ENCODE measurements at places on chromosomes 1 and 21. TPM values are rescaled to one million over a fixed set of nuclear protein-coding genes. Genes with fewer than 3 reads are reported as not detected.

GRCh38 chr1:185433667-185434066 lies 116.6 kb upstream of the IVNS1ABP start:
- no peaks in the 10 kb centered on the region for H3K27me3 ChIP-seq
- no peaks in the 10 kb centered on the region for H3K36me3 ChIP-seq
- no peak for DNase-seq
- no peak overlapping the region for H3K27ac ChIP-seq
- H3K4me1 ChIP-seq, result no peaks in the 10 kb centered on the region

ATP1A4 gene
- not detected for total RNA-seq

ATP8B2 gene
- total RNA-seq, result 65.1 TPM

F13B gene
- total RNA-seq, result not detected

SLC6A9 gene
- total RNA-seq, result 24.3 TPM
